ENCODE measurements at places on chromosomes 6 and 20.

GRCh38 chr20:35490736-35491181 is 35.4 kb downstream of the CEP250 start:
- DNase-seq: no peak

DNA sequence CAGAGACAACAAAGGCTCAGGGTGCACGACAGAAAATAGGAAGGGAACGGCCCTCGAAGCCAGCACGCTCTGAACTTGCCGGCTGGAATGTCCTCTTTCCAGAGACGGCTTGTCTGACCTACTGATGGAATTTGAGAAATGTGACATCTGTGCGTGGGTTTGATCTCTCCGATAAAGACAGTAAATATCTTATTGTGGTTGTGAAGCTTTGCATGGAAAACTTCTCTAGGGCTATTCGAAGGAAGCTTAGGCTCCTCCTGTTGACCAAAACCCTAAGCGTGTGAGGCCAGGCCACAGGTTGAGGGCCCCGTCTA is 247.3 kb downstream of the ZNF217 start:
- no peak for DNase-seq

DNA sequence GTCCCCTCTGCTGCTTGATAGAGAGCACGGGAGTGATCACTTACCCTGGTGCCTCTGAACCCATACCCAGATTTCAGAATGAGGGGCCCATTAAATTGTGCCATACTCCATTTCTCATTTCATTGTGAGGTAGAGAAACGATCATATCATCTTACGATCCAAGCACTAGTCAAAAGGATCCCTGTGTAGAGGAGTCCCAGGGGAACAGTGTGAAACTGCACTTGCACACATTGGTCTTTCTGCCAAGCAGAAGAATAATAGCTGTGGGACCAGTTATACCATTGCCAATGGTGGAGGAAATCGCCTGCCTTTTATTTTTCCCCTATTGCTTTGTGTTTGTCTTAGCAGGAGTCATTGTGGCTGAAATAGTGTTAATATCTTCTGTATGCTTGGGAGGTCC is 161.9 kb downstream of the FARS2 start:
- DNase-seq: no peak

GRCh38 chr6:105510746-105511145 is 107.9 kb upstream of the PREP start:
- DNase-seq: no peak

- DNase-seq: no peak
Measured at GRCh38 chr6:9620687-9621086, 794.2 kb downstream of the TFAP2A start.

DNA sequence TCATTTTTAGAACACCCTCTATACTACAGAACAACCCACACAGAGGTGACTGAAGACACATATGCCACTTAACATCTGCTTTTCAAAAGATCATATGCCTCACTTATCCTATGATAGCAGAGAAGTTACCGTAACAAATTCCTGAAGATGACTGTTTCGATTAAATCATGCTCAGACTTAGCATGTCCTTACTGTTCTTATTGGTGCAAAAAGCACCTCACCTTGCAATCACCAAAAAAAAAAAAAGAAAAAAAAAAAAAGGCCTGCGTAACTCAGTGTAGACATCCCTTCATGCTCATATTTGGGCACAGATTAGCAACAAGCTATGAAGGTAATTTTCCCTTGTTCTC is 17.7 kb upstream of the DST start:
- DNase-seq: no peak

DNA sequence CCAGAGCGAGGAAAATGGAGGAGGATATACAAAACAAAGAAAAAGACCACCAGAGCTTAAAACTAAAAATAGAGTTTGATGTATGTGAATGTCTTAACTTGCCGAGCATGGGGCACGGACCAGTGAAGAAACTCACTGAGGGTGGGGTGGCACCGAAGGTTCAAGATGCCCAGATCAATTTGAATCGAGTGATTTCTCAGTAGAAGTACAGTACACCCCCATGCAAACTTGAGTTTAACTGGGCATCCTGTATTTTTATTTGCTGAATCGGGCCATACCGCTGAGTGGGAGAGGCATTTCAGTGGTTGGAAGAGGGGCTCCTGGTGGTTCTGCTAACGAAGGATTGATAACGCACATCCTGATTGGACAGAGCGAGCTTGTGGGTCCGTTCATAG is 81.7 kb downstream of the ANKRD60 start:
- no peak for DNase-seq

DNA sequence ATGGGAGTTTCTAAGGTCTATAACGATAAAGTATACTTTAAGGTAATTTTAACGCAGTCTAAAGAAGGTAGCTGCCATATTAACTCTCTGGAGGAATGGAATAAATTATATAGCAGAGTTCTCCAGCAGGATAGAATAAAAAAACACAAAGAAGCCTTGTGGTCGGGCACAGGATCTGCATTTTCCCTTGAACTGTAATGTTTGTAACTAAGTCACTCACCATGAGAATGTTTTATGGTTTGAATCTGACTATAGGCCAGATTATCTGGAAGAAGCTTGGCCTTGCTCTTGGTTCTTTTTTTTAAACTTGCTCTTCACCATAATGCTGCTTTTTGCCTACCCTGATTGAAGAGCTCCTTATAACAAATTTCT is 238.8 kb upstream of the NOX3 start:
- no peak for DNase-seq

- DNase-seq: no peak
Measured at GRCh38 chr20:63482021-63482587, 9.6 kb upstream of the KCNQ2 start.

DNA sequence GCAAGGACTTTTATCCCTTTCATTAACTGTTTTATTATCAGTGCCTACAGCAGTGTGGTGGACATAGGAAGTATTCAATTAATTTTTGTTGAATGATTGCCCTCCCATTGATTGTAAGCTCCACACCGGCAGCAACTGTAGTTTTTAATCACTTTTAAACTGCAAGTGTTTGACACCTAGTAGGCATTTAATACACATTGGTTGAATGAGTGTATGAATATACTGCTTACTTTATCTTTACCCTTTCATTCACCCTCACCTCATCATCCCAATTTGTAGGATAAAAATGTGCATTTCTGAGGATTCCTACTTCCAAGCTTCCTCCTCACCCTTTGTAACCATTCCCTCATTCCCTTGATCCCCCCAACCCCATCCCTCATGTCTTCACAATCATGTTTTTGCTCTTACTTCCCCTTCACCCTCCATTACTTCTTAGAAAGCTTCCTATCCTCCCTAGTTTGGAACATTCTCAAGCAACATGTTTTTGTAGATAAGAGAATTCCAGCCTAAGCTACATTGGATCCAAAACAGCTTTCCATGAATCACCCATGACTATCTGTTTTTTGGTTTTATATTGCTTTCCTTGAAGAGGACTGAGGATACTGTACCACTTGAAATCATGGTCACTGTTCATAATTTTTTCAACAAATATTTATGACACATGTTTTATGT is 955 bp upstream of the SLC26A8 start:
- no peak for DNase-seq
